ENCODE measurements at places on chromosomes 16 and 17. TPM values are rescaled to one million over a fixed set of nuclear protein-coding genes. Genes with fewer than 3 reads are reported as not detected.

Gene MYOCD
- 8.0 TPM for total RNA-seq

DNA sequence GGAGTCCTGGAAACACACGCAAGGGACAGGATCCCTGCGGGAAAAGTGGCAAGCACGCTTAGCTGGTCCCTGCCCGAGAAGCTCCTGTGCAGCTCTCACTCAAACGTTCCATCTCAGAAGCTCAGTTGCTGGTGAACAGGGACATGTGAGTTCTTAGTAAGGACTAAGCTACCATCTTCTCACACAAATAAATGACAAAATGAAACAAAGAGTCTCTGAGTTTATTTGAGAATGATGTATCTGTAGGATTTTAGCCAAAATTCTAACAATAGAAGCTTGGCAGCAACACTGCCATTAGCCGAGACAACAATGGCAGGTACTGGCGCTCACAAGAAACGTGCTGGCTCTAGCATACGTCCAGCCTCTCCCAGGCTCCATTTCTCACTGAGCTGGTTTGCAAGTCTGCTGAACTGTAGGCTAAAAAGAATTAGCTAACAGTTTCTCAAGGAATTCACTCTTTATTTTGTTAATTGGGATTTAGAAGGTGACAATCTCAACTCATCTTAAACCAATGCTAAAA lies 90.2 kb downstream of the VPS53 start:
- no peak for DNase-seq

Gene C16orf92
- total RNA-seq = not detected

Gene CSH1
- not detected for total RNA-seq

DNA sequence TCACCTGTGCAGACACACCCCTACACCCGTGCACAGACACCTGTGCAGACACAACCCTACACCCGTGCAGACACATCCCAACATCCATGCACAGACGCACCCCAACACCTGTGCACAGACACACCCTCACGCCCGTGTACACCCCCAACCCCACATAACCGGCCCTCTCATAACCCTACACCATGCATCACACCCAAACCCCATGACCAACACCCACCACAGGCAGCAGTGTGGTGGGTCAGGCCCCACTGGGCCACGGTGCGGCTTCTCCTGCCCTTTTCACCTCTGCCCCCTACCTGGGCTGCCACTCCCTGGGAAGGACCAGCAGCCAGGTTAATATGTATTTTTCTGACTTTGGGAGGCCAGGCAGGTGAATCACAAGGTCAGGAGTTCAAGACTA lies 4.2 kb upstream of the SLC16A3 start:
- DNase-seq = no peak

Gene SKAP1
- total RNA-seq = 25.3 TPM

- no peak for DNase-seq
Observed at GRCh38 chr16:54942353-54942943, 11.8 kb downstream of the IRX5 start.

DNA sequence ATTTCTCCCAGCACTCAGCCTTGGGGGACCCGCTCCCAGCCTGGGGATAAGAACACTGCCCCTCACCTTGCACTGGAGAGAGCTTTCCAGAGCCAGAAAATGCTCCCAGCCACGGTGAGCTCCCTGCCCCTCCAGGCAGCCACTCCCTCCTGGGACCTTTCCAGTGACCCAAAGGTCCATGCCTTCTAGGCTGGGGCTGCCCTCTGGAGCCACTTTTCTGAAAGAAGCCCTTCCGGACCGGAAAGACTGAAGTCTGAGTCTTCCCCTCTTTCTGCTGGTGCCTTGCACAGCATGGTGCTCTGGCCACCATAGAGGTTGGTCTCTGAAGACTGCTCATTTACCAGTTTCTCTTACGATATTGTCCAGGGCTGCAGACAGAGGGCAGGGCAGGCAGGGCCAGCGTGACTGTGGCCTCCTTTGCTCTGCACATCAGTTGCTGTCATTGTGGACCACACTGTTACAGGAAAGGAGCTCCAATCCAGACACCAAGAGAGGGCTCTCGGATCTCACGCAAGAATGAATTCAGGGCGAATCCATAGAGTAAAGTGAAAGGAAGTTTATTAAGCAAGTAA lies 7.1 kb upstream of the ABCC12 start:
- DNase-seq = no peak

DNA sequence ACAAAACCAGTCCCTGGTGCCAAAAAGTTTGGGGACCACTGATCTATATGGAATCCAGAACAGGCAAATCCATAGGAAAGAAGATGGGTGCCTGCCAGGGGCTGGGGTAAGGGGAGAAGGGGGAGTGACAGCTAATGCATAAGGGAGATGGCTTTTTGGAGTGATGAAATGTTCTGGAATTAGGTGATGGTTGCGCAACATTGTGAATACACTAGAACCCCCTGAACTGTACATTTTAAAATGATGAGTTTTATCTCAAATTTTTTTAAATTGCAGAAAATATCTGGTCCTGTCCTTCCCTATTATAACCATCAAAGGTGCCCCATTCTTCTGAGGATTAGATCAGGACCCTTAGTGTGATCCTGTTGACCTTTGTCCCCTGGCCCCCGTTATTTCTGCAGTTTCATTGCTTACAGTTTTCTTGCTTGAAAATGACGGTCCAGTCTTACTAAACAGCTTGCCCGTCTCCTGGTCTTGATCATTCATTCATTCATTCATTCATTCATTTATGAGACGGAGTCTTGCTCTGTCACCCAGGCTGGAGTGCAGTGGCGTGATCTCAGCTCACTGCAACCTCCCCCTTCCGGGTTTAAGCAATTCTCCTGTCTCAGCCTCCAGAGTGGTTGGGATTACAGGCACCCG lies 4.6 kb downstream of the BCO1 start:
- no peak for DNase-seq

DNA sequence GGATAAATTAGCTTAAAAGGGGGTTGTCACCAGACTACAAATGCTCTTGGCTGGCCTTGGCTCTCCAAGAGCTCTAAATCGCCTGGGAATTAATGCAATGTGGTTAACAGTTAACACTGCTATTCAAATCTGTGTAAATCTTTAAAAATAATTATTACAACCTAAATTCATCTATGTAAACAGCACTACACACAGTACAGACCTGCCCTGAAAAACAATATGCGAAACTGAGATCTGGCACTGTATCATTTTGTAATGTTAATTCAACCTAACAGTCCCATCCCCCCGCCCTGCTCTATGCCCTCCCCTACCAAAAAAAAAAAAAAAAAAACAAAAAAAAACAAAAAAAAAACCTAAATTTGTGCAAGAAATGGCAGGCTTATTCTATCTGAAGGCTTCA lies 40.9 kb downstream of the DCUN1D3 start:
- DNase-seq = no peak

Gene NPIPB6
- total RNA-seq = 2.1 TPM

Gene B4GALNT2
- 0.09 TPM for total RNA-seq

Gene KRTAP9-4
- total RNA-seq = not detected

- no peak for DNase-seq
Observed at GRCh38 chr16:2827831-2828520, 2.1 kb upstream of the ZG16B start.

GRCh38 chr16:25023556-25023955 lies 8.4 kb upstream of the ARHGAP17 start:
- no peak for DNase-seq

GRCh38 chr17:8628172-8628571 lies 2.4 kb downstream of the MYH10 start:
- no peak for DNase-seq

DNA sequence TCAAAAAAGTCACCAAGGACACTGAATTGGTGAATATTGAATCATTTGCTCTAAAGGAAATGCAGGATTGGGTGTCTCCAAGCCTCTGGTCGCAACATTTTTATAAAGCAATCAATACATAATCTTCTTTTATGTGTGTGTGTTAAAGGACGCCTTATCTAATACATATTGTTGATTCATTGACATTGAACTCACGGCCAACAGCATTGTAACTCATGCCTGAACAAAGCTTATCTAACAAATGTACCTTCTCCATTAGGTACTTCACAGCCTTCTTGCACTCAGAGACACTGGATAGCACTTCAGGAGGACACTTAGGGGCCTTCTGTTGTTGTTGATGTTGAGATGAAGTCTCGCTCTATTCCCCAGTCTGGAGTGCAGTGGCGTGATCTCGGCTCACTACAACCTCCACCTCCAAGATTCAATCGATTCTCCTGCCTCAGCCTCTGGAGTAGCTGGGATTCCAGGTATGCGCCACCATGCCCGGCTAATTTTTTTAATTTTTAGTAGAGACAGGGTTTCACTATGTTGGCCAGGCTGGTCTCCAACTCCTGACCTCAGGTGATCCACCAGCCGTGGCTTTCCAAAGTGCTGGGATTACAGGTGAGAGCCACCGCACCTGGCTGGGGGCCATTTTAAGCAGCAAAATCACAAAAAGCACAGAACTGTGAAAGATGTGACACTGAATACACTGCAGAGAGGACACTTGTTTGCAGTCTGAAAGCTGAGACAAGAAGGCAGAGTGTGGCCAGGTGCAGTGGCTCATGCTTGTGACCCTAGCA lies 13.2 kb upstream of the PDXDC1 start:
- DNase-seq = no peak

DNA sequence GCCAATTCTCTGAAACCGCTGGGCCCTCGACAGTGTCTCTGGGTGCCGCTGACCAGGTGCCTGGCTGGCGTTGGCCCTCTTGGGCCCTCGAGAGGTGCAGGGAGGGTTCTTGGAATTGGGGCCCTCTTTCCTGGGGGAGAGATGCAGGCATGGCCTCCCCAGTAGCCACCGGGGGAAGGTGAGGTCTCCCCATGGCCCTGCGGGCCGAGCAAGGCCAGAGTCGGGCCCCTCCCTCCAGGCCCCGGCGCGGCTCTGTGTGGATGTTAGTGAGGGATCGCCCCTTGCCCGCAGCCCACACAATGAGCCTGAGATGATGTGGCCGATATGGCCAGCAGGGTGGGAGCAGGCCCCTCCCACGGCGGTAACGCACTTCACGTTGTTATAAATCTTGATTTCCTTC lies 23.1 kb upstream of the C1QTNF8 start:
- no peak for DNase-seq

Data from activated B cell treated with CpG ODN at 0.5 μM for 24 hours (primary cell).